ENCODE measurements at places on chromosomes 6 and 20. TPM values are rescaled to one million over a fixed set of nuclear protein-coding genes. Genes with fewer than 3 reads are reported as not detected.

DNA sequence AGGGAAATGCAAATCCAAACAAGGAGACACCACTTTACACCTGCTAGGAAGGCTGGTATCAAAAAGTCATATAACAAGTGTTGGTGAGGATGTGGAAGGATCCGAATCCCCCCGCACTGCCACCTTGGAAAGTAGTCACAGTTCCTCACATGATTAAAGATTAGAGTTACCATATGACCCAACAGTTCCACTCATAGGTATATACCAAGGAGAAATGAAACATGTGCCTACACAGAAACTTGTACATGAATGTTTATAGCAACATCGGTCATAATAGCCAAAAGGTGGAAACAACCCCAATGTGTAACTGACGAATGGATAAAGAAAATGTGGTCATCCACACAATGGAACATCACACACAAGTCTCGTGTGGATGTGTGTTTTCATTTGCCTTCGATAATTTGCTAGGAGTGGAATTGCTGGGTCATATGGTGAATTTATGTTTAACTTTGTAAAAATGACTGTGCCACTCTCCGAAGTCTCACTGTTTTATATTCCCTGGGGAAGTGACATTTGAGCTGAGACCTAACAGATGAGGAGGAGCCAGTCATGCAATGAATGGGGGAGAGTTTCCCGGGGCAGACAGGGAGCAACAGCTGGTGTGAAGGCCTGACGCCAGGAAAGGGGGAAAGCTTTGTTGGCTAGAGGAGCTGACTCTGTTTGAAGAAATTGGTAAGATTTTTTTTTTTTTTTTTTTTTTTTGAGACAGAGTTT, 125.9 kb upstream of the MLN start:
- DNase-seq = no peak

DNA sequence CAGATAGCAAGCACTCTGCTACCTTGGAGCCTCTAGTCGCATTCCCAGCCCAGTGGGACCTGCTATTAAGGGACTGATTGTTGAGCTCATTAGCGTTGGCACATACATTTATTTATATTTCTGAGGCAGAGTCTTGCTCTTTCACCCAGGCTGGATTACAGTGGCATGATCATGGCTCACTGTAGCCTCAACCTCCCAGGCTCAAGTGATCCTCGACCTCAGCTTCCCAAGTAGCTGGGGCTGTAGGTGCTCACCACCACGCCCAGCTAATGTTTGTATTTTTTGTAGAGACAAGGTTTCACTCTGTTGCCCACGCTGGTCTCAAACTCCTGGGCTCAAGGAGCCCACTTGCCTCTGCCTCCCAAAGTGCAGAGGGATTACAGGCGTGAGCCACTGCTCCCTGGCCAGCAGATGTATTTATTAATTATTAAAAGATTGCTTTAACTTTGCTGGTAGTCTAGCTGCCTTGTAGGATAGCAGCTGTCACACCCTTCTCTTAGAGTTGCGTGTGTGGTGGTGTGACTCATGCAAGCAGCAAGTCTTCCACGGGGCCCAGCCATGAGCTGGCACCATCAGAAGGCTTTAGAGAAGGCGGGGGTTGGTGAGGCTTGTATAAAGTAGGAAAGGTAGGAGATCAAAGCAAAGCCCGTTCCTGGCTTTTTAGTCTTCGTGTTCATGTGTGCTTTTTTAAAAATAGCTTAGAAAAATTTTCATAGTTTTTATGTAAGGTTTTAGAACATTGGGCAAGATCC, 16.5 kb downstream of the ACTR5 start:
- no peak for DNase-seq

HCRTR2 gene
- not detected for total RNA-seq

DNA sequence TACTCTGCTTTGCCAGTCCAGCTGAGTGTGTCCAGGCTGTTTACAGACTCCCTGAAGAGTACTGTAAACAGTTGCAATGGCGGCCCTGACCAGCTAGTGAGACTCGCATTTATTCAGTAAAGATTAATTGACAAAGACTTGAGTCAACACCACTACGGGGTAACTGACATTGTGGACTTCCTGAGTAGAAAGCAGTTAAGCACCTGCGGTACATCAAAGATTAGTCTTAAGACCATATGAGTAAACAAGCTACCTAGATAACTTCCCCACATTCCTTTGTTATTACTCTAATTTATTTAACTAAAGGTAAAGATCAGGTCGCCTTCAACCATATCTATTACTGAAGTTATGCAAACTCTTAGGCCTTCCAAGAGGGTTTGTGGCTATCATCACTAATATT, 12.6 kb downstream of the VPS52 start:
- DNase-seq = no peak

- DNase-seq = no peak
Measured at GRCh38 chr6:124073021-124073420, 269.4 kb downstream of the NKAIN2 start.

GRCh38 chr20:44471481-44471882, 4.2 kb upstream of the TTPAL start:
- no peak for DNase-seq

GRCh38 chr20:62539198-62540045, 63.6 kb upstream of the GATA5 start:
- no peak for DNase-seq

DNA sequence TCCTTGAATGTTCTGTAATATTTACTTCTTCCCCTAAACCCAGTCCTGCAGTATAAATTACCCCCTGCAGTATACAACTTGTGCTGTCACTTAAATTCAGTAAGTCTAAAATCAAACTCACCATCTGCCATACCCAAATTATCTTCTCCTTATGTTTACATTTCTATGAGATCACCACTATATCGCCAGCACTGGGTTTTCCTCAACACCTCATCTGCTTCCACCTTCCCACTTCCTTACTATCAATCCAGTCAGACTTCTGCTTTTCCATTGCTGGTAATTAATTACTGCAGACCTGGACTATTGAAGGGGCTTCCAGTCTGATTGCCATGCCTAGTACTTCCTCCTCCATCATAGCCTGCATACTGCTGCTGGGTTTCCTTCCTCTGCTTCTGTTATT, 15.2 kb downstream of the EFHC1 start:
- DNase-seq = no peak

DNA sequence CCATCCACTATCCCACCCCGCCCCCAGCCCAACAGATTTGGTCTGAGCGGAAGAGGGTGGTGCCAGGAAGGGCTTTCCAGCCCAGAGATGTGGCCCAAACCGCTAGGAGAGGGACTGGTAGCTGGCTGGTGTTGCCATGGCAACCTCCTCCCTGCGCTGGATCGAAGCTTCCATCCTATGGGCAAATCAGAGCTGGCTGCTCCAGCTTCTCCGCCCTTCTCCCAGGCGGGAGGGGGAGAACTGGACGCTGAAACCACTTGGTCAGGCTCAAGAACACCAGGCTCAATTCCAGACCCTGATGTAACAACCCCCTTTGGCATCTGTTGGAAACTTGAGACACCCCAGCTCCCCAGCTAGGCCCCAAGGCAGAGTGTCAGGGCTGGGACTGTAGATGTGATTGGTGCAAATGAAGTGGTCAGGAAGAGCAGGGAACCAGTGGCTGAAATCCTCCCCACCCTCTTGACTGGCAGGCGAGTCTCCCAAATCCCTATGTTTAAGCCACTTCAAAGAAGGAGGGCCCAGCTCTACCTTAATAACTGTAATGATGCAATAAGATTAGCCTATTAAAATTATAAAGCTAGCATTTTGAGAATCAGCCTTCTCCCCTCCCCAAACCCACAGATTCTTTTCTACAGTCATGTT, 4.2 kb downstream of the RIMS4 start:
- no peak for DNase-seq

DNA sequence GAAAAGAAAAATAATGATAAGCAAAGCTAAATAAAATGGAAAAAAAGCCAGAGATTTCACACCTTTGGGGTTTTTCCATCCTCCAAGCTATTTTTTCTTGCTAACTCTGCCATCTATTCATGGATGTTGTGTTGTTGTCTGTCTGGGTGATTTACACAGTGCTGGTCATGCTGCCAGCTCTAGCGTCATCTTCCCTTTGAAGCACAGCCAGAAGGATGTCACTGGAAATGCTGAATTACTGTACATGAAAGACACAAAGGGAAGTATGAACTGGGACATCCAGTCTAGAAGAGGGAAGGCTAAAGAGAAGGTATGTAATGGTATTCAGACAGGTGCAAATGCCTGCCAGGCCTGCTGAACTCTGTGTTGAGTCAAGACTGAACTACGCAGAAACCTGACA, 241.9 kb upstream of the STXBP5 start:
- no peak for DNase-seq
